HL-60 (cell line): ENCODE measurements at places on chromosomes 1 and 21.

GRCh38 chr1:162168261-162168660, 98.8 kb downstream of the NOS1AP start:
- no peak for DNase-seq

- no peak for DNase-seq
These were observed 3.5 kb upstream of the RAP1A start for GRCh38 chr1:111615870-111616715.

DNA sequence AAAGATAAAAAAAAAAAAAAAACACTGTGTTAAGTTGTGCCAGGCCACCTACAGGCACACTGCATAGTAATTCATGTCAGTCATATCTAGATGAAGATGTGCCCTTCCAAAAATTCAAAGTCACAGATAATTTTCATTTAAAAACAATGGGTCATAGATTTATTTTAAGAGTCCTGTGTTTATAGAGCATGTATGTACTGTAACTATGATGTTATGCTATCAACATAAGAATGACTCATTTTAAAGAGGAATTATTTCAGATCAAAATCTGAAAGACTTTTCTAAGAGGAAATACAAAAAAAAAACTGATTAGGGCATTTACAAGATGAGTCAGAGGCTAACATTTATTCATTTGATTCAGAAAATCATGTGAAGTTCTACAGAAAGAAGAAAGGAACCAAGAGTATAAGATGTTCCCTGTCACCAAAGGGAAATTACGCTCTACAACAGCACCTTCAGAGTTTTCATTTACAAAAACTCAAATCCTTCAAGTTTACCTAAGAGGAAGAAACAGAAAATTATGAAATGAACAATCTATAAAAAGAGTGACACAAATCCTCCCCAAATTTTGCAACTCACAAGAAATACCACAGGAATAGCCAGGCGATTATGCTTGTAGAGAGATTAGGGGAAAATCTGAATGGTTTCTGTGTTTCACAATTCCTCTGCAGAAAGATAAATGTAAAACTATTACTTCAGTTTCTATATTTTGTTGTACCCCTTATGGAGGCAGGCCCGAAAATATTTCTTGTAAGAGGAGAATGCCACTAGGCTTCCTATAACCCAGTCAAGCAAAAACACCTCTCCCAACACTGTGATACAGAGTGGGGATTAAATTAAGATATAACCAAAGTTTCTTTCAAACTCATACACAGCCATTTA, 13.8 kb downstream of the TP53BP2 start:
- DNase-seq: peak; percentile 70

- DNase-seq: no peak
These were observed 33.6 kb upstream of the DENND1B start for GRCh38 chr1:197808880-197809279.

GRCh38 chr1:240426051-240426450, 185.9 kb downstream of the GREM2 start:
- no peak for DNase-seq

GRCh38 chr21:16075649-16076282, 346.0 kb downstream of the USP25 start:
- DNase-seq: no peak

DNA sequence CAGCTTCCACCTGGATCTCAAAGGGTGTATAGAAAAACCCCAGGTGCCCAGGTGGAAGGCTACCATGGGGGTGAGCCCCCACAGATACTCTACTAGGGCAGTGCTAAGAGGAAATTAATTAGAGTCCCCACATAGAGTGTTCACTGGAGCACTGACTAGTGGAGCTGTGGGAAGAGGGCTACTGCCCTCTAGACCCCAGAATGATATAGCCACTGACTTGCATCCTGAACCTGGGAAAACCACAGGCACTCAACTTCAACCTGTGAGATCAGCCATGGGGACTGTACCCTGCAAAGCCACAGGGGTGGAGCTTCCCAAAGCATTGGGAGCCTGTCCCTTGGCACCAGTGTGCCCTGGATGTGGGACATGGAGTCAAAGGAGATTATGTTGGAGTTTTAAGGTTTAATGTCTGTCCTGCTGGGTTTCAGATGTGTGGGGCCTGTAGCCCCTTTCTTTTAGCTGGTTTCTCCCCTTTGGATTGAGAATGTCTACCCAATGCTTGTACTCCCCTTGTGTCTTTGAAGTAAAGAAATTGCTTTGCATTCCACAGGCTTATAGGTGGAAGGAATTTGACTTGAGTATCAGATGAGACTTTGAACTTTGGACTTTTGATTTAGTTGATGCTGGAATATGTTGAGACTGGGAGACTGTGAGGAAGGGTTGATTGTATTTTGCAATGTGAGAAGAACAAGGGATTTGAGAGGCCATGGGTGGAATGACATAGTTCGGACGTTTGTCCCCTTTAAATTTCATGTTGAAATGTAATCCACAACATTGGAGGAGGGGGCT, 31.8 kb upstream of the CDC14A start:
- DNase-seq: no peak

DNA sequence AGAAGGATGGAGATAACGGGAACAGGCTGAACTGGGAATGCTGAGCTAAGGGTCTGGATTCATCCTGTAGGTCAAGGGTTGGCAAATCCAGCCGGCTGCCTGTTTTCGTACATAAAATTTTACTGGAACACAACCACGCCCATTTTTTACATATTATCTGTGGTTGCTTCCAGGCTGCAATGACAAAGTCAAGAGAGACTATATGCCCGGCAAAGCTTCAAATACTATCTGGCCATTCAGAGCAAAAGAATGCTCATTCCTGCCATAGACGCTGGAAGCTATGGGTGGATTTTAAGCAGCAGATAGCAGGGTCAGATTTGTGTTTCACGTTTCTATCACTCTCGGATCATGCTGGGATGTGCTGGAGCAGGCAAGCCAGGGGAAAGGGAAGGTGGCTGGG, 137.9 kb upstream of the EDN2 start:
- no peak for DNase-seq

- peak; percentile 14 for DNase-seq
These were observed 82.2 kb downstream of the FBXO2 start for GRCh38 chr1:11571906-11572616.

GRCh38 chr21:41731081-41731480, 35.8 kb downstream of the RIPK4 start:
- DNase-seq: no peak

DNA sequence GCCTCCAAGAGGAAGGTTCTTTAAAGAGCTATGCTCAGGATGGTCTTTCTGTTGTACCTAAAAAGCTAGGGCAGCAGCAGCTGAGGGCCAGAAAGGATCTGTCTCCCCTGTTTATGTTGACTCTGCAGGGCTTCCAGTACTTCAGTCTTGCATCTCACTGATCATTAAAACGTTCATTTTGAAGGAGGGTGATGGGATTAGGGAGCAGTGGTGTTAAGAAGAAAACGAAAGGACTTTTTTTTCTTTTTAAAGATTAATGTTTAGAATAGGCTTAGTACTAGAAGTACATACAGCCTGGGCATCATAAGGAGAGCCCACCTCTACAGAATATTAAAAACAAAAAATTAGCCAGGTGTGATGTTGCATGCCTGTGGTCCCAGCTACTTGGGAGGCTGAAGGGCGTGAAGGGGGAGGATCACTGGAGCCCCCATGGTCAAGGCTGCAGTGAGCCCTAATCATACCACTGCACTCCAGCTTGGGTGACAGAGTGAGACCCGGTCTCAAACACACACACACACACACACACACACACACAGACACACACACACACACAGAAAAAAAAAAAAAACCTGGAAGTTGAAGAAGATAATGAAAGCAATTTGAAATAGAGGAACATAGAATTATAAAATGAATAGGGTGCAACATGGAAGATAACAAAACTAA, 2.9 kb downstream of the CR1L start:
- DNase-seq: no peak

GRCh38 chr1:111030590-111030989, 66.9 kb upstream of the LRIF1 start:
- peak; percentile 65 for DNase-seq

DNA sequence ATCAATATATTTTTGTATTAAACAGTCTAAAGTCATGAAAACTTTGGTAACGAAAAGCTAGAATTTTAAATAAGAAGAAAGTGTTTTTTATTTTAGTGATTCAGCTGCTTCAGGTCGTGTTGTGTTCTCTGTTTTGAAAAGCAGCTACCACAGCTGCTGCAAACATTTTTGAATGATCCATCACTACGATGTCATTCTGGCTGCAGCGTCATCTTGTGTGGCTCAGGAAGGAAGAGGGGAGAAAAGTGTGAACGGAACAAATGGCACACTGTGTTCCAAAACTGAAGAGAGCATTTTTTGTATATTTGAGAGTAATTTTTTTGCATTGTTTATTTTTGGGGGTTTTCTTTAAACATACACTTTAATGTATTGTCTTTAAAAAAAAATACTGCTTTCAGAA, 323.0 kb upstream of the ADGRL2 start:
- no peak for DNase-seq

- no peak for DNase-seq
These were observed 53.5 kb downstream of the FNBP1L start for GRCh38 chr1:93501399-93501798.

- no peak for DNase-seq
These were observed 1.1 kb downstream of the TMPRSS2 start for GRCh38 chr21:41506611-41507520.

DNA sequence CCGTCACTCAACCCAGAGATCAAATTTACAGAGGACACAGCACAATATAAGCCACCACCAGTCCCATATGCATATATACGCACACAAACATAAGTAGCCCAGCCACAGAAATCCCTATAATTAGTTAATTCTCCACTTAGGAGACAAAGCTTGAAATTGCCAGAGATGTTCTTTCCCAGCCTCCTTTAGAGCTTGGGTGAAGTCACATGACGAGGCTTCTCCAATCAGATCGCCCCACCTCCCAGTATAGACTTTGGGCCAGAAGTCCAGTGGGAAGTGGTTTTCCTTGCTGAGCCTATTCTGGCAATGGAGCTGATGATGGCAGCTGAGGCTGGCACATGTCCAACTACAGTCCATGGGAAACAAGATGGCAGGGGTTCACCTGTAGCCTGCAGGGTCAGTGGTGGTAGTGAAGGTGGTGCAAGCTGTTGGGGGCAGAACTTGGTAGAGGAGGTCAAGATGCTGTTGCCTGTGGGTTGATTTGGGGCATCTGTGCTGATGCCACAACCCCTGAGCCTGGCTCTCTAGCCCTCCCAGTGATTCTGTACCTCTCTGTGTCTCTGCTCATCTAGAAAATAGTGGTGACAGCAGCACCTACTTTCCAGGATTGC, 535.9 kb downstream of the MATN1 start:
- DNase-seq: no peak

DNA sequence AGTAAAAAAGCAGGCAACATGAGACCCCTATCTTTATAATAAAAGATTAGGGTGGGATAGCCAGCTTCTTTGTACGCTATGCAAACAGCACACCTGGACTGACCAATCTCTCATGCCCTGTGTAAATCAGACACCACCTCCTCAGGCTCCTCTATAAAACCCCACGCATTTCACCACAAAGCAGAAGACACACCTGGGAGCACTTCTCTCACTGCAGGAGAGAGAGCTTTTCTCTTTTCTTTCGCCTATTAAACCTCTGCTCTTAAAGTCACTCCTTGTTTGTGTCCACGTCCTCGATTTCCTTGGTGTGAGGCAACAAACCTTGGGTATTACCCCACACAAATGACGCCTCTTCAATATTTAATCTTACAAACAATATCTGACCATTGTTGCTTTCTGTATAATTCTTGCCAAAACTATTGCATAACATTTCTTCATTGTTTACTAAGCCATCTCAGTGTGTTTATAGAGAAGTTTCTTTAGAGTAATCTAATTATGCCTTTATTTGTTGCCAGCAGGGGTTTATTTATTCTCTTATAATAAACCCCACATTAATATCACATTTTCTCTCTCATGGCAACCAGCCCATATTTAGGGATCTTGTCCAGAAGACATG, 31.6 kb upstream of the NUF2 start:
- no peak for DNase-seq

GRCh38 chr1:16212251-16212961, at the start of gene ARHGEF19:
Gene ARHGEF19 (minus strand): TSS chr1:16212652. CDS start chr1:16209054, 3,598 bp downstream.
- no peak for DNase-seq

GRCh38 chr1:180981596-180982387, 40.9 kb downstream of the STX6 start:
- no peak for DNase-seq

GRCh38 chr21:35905963-35906345, 154.4 kb downstream of the SETD4 start:
- no peak for DNase-seq

DNA sequence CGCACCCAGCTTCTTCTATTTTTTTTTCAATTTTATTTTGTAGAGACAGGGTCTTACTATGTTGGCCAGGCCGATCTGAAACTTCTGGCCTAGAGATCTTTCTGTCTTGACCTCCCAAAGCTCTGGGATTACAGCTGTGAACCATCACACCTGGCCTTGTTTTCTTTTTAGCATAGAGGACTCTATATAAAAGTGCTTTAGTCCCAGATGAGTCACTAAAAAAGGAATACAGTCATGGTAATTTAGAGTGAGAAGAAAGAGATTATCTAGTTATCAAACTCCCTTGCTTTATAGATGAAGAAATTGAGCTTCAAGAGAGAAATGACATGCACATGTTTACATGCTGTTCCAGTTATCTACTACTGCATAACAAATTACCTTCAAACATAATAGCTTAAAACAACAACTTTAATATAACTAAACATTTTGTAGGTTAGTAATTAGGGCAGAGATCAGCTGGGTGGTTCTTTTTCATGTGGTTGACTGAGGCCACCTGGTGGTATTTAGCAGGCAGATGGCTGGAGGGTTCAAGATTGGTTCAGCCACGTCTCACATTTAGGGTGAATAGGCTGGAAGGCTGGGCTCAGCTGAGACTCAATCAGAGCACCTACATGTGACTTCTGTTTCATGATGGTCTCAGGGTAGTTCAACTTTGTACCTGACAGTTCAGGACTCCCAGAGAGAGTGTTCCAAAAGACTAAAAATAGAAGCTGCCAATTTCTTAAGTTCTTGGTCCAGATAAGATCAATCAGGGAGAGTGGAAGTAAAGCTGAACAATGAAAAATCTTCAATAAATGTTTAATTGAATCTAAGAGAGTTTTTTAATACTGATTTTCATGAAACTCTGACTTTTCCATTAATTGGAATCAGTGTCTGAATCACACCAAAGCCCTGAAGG, 16.9 kb upstream of the MTF2 start:
- peak; percentile 40 for DNase-seq

GRCh38 chr1:26364956-26365355, 7.6 kb downstream of the ZNF683 start:
- no peak for DNase-seq

DNA sequence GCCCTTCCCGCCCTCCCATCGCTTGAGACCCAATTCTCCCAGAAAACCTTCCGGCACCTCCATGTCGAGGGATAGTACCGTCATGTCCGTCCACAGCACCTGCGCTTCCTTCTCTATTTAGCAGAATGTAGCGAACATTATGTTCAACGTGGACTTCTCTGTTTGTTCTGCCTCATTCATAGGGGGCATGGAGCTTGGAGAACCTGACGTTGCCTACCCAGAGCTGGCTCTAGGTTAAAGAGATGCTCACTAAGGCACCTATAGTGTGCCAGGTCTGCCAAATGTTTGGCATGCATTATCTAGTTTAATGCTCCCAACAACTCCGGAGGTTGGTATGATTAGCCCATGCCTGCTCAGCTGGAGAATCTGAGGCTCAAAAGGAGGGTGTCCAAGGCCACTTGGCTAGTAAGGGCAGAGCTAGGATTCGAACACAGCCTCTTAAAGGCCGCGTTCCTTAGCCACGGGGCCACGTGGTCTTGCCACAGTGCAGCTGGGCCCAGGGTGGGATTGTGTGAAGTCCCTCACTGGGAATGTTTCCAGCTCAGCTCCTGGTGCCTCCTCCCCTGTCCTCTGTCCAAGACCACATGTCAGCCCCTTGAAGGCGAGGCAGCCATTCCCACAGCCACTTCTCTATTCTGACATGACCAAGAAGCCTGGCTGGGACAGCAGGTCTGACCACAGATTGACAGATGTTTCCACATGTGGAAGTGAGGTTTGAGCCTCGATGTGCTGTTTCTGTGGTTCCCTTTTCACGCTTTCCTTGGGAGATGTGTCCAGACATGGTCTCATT, 57.8 kb downstream of the RUNX3 start:
- peak; percentile 76 for DNase-seq
